ENCODE measurements at places on chromosomes 13 and 19. TPM values are rescaled to one million over a fixed set of nuclear protein-coding genes. Genes with fewer than 3 reads are reported as not detected.

DNA sequence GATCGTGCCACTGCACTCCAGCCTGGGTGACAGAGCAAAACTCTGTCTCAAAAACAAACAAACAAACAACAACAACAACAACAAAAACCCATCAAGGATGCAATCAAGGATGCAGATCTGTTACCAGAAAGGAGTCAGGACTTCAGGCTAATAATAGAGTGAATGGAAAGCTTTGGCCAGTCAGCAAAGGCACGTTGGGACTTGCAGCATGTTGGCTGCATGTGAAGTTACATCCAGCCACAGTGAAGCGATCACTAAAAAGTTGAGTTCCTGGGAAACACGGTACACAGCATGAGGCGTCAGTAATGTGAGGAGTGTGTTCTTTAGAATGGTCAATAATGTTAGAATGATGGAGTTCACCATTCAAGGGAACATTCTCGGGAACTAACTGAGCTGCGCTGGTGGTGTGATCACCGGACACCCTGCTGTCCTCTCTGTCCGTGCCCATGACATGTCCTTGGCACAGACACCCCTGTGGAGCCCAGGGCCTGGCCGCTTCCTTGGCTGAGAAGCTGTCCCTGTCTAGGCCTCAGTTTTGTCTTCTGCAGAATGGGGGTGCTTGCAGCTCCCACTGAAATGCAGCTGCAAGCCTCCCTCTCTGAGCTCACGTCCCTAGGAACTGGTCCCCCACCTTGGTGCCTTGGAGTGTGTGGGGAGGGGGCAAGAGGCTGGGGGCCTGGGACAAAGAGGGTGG lies 2.3 kb upstream of the LGALS7B start:
- no peak for DNase-seq

DNA sequence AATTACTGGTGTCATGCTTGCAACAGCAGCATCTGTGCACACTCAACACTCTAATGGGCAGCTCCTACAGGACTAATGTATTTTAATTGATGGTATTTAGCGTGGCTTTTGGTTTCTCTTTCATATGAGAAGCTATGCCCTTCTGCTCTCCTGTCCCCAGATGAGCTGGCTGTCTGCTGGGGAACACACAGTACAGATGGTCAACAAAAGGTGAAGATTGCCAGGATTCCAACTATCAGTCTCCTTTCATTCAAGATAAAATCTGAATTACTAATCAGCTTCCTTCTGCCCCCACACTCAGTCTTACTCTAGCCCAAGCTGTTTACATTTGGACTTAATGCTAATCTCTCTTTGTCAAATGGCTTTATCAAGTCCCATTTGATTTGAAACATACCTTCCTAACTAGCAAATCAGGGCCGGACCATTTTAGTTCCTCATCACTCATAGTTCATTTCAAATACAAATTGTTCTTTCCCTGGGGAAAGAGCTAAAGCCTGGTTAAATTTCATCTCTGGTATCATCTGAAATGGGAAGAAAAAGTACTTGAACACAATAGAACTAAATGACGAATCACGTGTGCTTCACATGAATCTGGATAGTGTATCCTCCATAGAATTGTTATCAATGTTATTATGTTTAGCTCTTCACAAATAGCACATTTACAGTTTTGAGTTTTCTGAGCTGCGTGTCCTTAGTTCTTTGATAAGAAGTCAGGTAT lies 988.0 kb downstream of the PCDH17 start:
- DNase-seq = no peak

DNA sequence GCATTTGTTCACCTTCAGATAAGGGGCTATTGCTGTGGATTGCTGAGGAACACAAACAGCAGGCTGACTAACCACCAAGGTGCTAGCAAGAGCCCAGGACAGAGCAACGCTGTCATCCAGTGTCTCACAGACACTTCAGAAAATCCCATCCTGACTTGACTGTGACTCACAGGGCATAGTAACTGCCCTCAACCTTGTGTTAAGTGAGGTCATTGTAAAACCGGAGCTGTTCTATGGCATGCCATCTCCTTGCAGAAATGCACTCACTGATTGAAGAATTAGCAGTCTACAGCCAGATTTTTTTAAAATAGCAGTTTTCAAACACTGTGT lies 51.1 kb downstream of the TNFRSF19 start:
- DNase-seq = peak; percentile 55

- no peak for DNase-seq
Observed at GRCh38 chr13:33870046-33870668, 52.2 kb downstream of the RFC3 start.

DNA sequence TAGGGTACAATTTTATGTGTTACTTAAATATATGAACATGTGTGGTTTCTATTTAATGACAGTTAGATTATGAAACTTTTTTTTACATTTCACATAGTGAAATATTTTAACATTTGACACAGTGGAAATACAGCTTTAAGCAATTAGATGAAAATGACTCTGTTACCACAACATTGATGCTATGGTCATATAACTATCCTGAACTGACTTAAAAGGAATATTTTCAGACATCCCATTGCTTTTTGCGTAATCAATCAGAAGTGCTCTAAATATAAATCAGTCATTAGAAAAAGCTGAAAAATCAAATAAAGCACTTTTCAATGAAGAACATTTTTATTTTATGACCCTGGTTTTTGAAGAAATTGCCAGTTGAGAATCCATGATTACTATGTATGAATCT lies 80.3 kb downstream of the UFM1 start:
- no peak for DNase-seq

DNA sequence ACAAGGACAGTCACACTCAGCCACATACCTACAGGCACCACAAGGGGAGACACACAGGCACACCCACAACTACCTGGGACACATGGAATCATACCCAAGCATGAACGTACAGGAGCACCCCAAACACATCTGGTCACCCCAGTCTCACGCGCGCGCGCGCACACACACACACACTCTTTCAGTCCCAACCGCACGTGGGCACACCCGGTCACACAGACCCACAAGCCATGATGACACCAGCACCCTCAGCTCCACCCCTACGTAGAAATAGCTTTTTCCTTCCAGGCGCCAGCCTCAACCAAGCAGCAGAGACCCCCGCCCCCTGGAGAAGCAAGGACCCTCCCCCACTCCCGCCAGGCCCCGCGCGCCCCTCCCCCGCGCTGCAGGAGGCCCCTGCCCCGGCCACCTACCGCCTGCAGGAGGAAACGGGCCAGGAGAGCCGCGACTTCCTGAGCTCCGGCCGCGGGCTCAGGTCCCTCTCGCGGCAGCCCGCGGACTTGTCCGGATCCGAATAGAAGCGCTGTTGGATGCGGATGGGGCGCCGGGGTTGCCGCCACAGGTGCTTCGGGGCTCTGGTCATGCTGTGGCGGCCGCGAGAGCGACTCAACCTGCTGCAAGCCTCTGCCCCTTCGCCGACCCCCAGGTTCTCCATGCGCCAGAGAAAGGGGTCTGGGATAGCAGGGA lies 6.4 kb upstream of the PDE4C start:
- DNase-seq = no peak

DNA sequence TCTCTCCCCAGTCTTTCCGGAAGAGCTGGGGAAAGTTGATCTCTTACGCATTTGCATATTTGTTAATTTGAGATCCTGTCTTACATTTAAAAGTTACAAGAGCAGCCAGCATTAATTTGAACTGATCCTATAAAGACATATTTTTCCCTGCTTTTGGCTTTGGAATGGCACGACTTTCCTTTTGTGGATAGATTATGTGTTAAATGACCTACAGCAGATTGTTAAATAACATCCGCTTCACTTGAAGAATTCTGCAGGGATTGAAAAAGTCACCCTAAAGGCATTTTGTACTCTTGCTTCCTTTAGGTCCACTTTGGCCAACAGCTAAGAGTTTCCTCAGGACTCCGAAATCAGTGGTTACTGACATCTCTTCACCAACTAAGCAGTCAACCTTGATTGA lies 334.0 kb downstream of the TBC1D4 start:
- DNase-seq = no peak

DNA sequence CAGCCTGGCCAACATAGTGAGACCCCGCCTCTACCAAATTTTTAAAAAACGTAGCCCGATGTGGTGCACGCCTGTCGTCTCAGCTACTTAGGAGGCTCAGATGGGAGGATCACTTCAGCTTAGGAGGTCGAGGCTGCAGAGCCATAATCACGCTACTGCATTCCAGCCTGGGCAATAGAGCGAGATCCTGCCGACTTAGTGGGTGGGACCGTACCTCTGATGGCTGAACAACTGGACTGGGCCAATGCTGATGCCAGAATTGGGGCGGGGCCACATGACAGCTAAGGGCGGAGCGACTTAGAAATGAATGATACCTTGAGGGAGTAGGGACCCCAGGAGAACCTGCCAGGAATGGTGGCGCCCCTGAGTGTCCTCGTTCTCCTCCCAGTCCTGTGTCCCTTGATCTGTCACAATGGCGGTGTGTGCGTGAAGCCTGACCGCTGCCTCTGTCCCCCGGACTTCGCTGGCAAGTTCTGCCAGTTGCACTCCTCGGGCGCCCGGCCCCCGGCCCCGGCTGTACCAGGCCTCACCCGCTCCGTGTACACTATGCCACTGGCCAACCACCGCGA lies 3.6 kb downstream of the LTBP4 start:
- DNase-seq = no peak

GRCh38 chr19:2050349-2050990 lies 574 bp downstream of the MKNK2 start:
- DNase-seq = no peak

- DNase-seq = no peak
Observed at GRCh38 chr13:104286566-104287290, 1220.5 kb upstream of the SLC10A2 start.

GRCh38 chr13:92461402-92461801 lies 765.2 kb upstream of the GPC6 start:
- DNase-seq = no peak

DNA sequence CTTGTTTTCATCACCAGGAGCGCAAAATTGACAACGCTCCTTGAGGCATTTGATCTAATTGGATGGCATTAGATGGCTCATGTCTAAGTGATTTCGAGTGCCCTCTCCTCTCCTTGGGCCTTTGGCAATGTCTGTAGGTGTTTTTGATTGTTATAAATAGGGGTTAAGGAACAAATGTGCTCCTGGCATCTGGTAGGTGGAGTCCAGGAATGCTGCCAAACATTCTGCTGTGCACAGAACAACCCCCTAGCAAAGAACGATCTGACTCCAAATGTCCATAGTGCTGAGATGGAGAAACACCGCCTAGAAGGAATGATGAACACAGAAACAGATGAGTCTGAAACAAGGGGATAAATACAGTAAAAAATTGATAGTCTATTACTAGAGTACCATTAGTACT lies 68.0 kb upstream of the C1QTNF9B start:
- DNase-seq = no peak

GRCh38 chr13:60575142-60575541 lies 178.1 kb downstream of the TDRD3 start:
- no peak for DNase-seq

DNA sequence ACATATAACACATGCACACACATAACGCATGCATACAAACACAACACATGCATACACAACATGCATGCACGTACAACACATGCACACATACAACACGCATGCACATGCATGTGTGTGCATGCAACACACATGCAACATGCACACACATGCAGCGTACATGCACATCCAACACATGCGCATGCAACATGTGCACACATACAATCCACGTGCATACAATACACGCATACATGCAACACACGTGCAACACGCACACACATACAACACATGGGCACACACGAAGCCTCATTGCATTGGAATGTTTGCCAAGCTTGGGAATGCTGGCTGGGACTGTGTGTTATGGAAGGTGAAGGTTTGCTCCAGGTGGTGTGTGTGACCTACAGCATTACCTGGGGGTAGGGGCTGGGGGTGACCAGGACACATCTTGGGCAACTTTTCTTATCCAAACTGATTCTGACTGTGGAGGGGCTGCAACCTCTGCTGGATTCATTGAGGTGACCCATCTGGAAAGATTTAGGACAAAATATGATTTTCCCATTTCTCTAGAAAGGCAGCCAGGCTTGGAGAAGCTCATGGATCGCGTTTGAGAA lies 58.9 kb downstream of the SPACA7 start:
- DNase-seq = no peak

DNA sequence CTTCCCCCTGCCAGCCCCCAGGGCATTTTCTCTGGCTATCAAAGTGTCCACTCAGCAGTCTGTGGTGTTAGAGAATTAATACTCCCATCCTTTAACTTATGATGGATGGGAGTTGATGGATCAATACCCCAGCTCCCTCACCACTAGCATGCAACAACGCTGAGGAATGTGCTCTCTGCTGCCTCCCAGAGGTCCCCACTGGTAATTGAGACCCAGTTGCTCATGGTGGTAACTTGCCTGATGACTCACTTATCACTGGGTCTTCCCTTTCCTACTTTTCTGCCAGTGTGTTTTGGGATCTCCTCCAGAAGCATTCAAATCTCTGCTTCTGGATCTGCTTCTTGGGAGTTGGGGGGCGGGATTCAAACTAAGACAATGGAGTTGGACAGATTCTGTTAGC lies 20.3 kb upstream of the CACNA1A start:
- no peak for DNase-seq

DNA sequence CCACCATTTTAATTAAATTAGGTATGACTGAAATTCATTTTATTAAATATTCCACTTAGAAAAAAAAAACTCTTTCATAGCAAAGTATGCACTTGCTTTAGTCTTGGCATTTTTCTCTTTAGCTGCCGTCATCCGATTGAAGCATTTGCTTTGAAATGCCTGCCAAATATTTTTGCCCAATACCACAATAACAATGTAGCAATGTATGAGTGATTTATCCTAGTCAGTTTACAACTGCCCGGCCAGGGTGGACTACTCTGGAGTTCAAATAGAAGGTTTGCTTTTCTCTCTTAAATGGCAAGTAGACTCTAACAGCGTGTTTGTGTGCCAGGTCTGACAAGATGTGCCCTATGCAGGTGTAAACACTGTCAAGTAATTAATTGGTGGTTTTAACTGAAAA lies 675.3 kb upstream of the SGCG start:
- no peak for DNase-seq

DNA sequence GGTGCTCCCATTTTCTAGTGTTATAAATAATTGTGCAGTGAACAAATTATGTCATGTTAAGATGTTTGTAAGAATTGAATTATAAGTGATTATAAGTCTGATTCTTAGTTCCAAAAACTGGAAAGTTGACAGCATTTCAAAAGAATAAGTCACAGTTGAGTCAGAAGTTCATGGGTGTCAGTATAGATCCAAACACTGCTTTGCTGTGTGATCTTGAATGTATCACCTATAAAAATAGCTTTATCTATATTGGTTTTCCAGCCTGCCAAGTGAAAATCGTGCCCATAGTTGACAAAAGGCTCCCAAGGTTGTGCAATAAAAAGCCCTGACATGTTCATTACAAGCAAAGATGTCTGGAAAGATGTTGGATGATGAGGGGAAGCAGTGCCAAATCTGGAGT lies 336.0 kb downstream of the MTUS2 start:
- DNase-seq = no peak

The TMC4 gene
- 1.3 TPM for polyA plus RNA-seq

The PTH2 gene
- not detected for polyA plus RNA-seq

The SHISA7 gene
- polyA plus RNA-seq = not detected

The CBY2 gene
- not detected for polyA plus RNA-seq

The KLK3 gene
- not detected for polyA plus RNA-seq

The OR7D2 gene
- polyA plus RNA-seq = not detected

The DHRS12 gene
- polyA plus RNA-seq = 3.7 TPM

The ADPRHL1 gene
- polyA plus RNA-seq = 0.35 TPM

The KIR2DL3 gene
- not detected for polyA plus RNA-seq

The ZNF730 gene
- polyA plus RNA-seq = 0.37 TPM

The DCT gene
- polyA plus RNA-seq = not detected

Data from AG04450 (cell line).